ENCODE measurements at places on chromosomes 4 and X. TPM values are rescaled to one million over a fixed set of nuclear protein-coding genes. Genes with fewer than 3 reads are reported as not detected.

GRCh38 chr4:82802911-82803310, 4.3 kb upstream of the SCD5 start:
- DNase-seq, result no peak

GRCh38 chr4:10345381-10345784, 111.8 kb downstream of the ZNF518B start:
- no peak for DNase-seq

DNA sequence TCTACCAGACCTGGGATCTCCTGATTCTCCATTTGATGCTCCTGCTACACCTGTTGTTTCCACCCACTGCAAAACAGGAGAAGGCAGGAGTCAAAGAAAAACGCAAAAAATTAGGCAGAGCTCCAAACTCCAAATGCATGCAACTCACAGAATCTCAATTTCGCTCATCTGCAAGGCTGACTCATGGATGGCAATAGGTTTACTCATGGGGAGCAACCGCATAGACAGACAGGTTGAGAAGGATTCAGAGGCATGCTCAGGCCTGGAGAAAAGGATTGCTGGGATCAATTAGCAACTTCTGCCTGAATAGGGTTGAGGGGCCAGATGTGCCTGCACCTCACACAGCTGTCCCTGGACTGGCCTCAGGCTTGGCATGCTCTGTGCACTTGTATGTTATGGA, 231.0 kb downstream of the LDB2 start:
- no peak for DNase-seq

GRCh38 chrX:15881381-15881897, 26.8 kb upstream of the AP1S2 start:
- DNase-seq, result no peak

- DNase-seq, result no peak
Measured at GRCh38 chr4:85580489-85580888, 105.5 kb downstream of the ARHGAP24 start.

DNA sequence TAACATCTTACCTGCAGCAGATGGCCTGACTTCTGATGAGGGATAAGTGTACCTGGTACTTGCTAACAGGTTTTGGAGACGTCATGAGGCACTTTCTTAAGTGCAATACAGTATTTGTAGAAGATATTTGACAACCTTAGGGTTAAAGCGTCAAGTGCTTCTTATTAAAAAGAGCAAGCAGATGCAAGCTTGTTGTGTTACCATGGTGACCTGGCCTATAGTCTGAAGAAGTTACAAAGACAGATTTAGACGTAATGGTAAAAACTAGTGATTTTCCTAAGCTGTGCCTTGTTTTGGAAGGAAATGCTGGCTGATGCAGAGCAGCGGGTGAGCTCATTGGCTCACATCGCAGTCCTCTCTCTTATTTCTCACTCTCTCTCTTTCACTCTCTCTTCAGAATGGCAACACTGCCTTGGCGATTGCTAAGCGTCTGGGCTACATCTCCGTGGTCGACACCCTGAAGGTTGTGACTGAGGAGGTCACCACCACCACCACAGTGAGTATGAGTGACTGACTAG, 243.6 kb downstream of the ANK2 start:
- no peak for DNase-seq

The SLC9B1 gene
- 4.2 TPM for polyA plus RNA-seq
